ENCODE measurements at places on chromosomes 2 and 18.
A peak's percentile ranks its signal among the peaks of the same experiment; 100 is the strongest.

DNA sequence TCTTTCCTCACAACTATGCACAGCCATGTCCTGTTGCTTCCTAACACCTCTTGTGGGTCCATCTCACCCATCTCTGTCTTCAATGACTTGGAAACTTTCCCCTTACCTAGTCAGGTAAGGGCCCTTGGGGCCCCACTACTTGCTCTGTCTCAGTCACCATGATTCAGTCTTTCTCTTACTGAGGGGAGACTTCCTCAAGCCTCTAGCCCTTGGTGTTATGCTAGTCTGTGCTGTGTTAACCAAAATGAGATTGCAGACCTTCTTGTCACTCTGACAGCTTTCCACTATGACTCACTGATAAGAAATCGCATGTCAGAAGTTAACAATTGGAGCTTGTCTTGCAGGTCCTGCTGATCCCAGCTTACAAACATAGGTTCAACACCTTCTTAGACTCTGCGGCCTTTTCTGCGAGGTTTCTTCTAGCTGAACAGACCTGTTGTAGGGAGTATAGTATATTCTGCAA is 65.3 kb downstream of the WDR75 start:
- no peak for DNase-seq

DNA sequence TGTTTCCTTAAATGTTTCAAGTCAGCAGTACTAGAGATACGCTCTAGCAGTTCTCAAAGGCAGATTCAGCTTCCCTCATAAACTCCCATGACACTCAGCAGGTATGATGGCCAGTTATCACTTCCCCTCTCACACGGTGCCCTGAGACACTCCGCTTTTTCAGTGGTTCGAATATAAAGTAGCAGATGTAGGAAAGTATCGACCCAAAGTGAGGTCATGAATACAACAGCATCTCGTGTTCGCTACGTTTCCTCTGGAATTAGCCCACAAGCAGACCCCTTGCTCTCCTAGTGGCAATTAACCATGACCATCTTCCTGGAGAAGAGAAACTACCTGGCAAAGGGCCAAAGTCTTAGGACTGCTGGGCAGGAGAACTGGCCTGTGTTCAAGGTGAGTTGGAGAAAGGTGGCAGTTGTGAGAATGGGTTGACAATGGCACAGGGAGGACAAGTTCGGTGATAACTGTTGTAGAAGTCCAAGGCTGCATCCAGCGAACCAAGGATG is 9.3 kb upstream of the AGBL5 start:
- DNase-seq = no peak

- DNase-seq = no peak
Measured at GRCh38 chr2:236787885-236788284, 218.3 kb downstream of the ACKR3 start.

GRCh38 chr2:113304702-113305101 is 26.0 kb upstream of the PAX8 start:
- no peak for DNase-seq

DNA sequence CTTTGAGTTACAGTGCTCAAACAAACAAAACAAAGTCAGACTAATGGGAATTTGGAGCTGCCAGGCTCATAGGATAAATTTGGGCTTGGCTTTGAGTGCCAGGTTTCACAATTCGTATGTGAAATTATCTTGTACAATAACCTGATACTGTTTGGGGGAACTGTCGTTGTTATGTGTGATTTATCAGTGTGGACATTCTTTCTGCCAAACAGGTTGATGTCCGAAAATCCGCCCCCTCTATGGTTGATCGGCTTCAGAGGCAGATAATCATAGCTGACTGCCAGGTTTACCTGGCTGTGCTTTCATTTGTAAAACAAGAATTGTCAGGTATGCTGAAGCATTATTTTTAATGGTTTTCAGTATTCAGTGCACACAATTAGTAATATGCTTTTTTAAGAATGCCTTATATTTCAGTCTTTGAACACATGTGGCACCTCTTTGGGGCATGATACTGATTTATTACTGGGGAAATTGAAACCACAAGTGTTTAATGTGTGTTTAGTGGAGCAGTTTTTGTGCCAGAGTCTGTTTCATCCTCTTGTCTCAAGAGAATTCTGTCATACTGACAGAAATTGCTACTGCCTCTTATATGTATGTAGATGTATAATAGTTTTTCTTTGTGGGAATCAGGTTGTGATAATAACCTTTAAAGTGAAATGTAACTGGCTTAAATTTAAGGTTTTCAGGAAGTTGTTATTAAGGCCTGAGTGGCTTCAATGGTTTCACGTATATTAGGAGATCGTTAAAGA is 54.6 kb downstream of the TTC39C start:
- no peak for DNase-seq

- no peak for DNase-seq
Measured at GRCh38 chr2:120384486-120385354, 38.8 kb downstream of the INHBB start.

- DNase-seq = no peak
Measured at GRCh38 chr2:136058262-136058661, 59.7 kb downstream of the CXCR4 start.

DNA sequence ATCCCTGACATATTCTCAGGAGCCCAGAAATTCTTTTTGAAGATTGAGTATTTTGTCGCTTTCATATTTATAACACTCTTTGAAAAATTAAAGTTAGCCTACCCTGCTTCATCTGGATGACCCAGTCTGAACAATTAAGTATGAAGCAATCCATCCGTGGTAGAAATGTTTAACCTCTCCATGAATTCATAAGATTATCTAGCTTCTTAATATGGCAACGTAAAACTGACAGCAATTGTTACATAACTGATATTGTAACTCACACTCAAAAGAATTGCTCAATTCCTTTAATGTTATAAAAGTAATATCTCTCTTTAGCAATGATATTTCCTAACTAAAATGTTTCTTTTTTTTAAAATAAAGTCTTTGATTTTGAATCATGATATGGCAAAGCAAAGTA is 7.2 kb upstream of the ABCA12 start:
- no peak for DNase-seq

GRCh38 chr2:64442801-64443429 is 11.0 kb upstream of the LGALSL start:
- no peak for DNase-seq

- DNase-seq = no peak
Measured at GRCh38 chr2:84735389-84735788, 145.5 kb downstream of the TRABD2A start.

- no peak for DNase-seq
Measured at GRCh38 chr2:119222213-119222612, 1.4 kb upstream of the STEAP3 start.

DNA sequence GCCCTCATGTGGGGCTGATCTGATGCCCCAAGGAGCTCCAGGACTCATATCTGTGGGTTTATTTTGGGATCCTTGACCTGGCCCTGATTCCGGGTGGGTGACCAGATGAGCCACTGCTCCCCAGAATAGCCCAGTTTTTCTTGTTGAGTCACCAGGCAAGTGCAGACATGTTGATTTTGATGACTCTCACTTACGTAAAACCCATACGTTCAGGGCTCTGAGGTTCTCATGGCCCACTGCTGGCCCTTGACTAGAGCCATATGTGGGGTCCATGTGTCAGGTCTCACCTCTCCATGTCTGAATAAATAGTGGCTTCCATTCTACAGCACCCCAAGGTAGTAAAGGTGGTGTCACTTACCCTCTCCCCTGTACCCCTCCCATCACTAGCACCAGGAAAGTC is 41.9 kb downstream of the CDC42EP3 start:
- DNase-seq = peak; percentile 68

DNA sequence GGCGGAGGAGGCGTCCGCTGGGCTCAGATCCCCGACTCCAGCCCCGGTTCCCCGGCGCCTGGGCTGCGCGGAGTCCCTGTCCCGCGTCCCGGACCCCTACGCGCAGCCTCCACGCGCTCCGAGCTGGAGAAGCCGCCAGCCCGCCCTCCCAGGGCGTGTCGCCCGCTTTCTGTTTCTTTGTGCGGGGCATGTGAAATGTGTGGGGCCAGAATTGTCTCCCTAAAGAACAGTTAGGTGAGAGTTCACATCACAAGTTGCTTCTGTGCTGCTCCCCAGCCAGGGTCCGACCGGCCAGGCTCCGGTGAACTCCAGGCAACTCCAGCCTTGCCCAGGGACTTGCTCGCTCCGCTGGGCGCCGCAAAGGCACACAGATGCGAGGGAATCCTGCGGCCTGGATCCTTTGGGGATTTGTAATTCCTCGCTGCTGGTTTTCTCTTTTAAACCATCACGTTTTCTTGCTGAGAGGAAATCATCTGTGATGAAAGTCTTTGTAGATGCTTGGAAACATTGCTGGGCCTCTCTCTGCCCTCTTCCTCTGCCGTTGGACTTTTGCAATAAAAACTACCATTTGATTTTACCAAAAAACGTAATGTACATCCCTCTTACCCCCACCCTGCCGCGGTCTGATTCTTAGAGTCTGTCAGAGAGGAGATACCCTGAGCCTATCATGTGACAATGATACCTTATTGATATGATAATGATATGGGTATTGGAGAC is 631 bp downstream of the GYPC start:
- DNase-seq = no peak

- peak; percentile 54 for DNase-seq
Measured at GRCh38 chr2:33529771-33530481, 53.5 kb downstream of the RASGRP3 start.

- no peak for DNase-seq
Measured at GRCh38 chr2:233990261-233990798, 60.2 kb upstream of the SPP2 start.

DNA sequence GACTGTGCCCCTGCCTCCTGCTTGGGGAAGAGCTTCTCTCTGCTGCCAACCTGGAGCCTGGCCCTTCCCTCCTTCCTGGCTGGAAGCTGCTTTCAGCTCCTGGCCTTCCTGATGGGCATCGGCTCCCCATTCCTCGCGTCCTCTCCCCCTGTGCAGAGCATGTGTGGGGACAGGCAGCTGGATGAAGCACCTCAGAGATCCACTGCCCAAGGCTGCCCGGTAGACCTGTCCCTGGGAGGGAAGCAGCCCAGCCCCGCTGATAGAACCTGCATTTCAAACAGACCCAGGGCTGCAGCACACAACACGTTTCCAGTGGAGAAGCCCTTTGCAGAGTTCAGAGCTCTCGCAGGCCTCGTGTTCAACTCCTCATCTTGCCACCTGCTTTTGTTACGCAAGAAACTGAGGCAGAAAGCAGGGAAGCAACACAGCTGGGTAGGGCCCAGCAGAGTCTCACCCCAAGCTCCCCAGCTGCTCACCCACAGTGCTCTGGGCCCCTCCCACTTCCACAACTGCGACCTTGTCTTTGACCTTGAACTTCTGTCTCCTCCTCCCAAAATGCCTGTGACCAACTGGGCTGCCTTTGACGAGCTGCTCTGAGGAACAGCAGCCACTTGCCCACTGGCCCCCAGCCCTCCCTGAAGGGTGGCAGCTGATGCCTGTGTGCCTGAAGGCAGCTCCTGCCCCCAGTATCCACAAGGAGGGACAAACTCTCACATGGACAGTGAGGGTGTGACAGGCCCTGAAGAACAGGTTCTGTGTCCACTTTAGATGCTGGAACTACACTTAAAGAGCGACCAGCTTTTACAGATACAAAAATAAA is 65.5 kb downstream of the PARD6G start:
- no peak for DNase-seq

DNA sequence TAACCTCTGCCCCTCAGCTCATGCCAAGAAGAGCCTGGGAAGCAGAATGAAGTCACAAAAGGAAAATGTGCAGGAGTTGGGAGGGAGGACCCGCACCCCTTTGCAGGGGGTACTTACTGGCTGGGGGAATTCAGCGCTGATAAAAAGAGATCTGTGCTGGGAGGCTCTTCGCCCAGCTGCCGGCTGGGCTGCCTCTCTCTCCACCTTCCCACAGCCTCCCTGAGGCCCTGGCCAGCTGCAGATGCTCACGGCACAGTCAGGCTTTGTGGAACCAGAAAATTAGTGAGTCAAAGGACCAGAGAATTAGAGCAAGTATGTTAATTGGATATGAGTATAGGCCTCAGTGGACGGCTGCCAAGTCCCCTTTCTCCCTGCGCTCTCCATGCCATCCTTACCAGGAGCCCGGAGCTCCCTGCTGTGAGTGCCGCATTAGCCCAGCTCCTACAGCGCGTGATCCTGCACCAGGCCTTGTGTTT is 181.7 kb upstream of the SH3BP4 start:
- no peak for DNase-seq

DNA sequence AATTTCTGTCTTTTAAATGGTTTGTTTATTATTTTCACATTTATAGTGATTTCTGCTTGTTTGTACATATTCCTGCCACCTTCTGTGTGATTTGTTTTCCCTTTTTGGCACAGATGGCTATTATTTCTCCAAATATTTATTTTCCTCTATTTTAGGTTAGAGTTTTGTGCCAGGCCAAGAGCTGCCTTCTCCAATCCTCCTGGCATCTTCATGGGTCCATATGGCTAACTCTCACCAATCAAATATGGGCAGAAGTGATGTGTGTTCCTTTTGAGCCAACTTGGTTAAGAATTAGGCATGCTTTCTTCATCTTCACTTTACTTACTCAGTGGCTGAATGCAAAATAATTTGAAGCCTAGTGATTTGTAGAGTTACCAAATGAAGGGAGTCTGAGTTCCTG is 697.1 kb upstream of the CELF4 start:
- no peak for DNase-seq

GRCh38 chr2:71536226-71536671 is 82.9 kb downstream of the DYSF start:
- peak; percentile 34 for DNase-seq

- DNase-seq = peak; percentile 41
Measured at GRCh38 chr2:192162392-192163042, 32.2 kb downstream of the TMEFF2 start.

- DNase-seq = no peak
Measured at GRCh38 chr2:124911560-124911959, 886.5 kb downstream of the CNTNAP5 start.

GRCh38 chr2:174343343-174343622 is 8.5 kb downstream of the SP9 start:
- no peak for DNase-seq

DNA sequence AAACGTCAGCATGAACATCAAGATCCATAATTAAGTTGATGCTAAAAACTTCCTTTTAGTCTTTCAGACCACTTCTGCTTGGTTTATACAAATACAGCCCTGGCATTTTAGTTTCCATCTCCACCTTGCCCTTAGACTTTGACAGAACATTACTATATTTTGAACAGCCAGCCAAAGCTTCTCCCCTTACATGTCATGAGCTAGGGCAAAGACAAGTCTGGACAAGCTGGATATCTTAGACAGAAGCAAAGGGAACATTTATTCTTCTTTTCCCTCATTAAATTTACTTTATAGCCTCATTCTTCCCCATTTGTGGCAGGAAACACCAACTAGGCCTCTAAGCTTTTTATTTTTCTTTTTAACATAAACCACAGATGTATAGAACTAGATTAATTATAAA is 403.3 kb downstream of the SUCLG1 start:
- DNase-seq = peak; percentile 24

All from RWPE1 (cell line).